ENCODE measurements at places on chromosomes 4 and X. TPM values are rescaled to one million over a fixed set of nuclear protein-coding genes. Genes with fewer than 3 reads are reported as not detected.

- no peak for DNase-seq
These were observed 411.9 kb downstream of the PPARGC1A start for GRCh38 chr4:23477905-23478304.

DNA sequence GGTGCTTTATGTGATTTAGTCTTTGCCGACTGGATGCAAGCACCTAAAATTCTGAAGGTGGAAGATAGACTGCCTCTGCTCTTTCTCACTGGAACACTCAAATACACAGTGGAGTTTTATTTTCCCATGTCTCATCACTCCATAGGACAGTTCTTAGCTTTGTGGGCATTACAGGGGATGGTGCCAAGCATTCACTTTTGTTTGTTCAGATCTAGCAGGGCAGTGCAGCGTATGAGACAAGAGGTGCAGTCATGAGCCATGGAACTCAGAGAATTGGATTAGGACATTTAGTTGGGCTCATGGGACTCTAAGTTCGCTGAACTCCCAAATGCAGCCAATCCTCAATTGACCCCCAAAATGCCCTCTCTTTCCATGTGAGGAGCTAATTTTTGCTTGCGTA lies 1136.9 kb upstream of the PRKX start:
- DNase-seq, result no peak

DNA sequence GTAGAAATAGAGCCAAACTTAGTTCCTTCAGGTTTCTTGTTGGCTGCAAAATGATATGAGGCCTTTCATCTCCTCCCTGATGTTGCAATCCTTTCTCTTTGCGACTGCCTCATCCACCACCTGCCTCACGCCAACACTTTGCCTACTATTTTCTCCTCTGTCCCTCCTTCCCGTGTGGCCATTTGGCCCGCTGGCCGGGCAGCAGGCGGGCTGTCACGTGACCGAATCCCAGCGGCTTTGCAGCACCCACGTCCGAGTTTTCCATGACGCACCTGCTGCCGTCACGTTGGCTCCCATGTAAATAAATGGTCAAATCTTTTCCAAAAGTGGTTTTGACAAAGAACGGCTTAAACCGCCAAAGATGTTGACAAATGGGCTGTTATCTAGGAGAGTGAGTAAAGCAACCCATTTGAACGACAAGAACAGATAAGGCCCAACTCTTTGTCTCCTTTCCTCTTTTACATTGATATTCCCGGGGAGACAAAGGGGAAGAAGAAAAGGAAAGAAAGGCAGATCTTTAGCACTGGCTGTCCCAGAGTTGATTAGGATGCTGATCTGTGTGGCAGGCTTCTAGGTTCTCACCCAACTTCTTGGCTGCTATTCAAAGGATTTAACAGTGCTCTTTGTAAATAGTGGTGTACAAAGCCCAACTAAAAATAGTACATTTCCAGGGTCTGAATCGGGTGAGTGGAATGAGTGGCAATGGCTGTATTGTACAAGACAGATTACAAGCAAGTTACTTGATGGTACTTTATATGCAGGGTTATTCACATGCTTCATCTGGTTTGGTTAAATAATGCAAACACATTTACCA lies 174.2 kb upstream of the JADE1 start:
- DNase-seq, result no peak

GRCh38 chrX:153238361-153238760 lies 59.3 kb downstream of the MAGEA1 start:
- DNase-seq, result no peak

SLC2A9 gene
- total RNA-seq, result 2.9 TPM

DNA sequence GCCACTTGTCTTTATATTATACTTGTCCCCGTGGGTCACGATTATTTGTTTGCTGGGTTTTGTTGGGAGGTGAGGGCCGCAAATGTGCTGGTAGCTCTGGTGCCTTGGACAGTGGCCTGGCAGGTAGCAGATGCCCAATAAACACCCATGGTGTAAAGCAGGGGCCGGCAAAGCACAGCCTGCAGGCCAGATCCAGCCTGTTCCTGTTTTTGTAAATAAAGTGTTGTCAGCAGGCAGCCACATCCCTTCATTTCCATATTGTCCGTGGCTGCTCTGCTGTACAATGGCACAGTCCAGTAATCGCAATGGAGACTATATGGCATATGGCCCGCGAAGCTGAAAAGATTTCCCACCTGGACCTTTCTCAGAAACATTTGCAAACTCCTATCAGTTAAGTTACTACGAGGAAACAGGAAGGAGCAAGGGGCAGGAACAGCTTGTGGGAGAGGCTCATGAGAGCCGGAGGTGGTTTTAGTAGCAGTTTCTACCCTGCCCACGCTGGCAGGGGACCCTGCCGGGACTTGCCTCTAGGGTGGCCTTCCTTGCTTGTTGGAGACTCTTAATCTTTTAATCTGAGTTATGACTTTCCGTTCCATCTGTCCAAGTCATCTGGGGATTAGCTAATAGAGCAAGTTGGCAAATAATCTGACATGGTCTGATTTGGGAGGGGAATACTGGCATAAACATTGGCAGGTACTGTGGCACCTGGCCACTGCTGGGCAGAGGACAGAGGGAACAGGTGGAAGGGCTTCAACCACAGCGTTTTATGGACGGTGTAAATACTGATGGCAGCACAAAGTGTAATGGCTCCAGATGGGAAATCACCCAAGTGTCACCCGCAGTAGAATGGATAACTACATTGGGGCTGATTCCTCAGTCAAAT lies 19.6 kb downstream of the CLCN4 start:
- no peak for DNase-seq

RASGEF1B gene
- 48.1 TPM for total RNA-seq

LUZP4 gene
- total RNA-seq, result not detected

- no peak for DNase-seq
These were observed 78.5 kb downstream of the BTC start for GRCh38 chr4:74715706-74716435.

- DNase-seq, result no peak
These were observed 32.6 kb upstream of the MSMO1 start for GRCh38 chr4:165294907-165295306.

- DNase-seq, result no peak
These were observed 42.7 kb upstream of the RAPGEF2 start for GRCh38 chr4:159060161-159060560.

VEGFC gene
- 1.6 TPM for total RNA-seq

Data from frontal cortex (tissue), 4 donors.